ENCODE measurements at places on chromosomes 1 and 21.
A peak's percentile ranks its signal among the peaks of the same experiment; 100 is the strongest.

- DNase-seq: no peak
Measured at GRCh38 chr21:45538381-45539045, 3.7 kb downstream of the SLC19A1 start.

DNA sequence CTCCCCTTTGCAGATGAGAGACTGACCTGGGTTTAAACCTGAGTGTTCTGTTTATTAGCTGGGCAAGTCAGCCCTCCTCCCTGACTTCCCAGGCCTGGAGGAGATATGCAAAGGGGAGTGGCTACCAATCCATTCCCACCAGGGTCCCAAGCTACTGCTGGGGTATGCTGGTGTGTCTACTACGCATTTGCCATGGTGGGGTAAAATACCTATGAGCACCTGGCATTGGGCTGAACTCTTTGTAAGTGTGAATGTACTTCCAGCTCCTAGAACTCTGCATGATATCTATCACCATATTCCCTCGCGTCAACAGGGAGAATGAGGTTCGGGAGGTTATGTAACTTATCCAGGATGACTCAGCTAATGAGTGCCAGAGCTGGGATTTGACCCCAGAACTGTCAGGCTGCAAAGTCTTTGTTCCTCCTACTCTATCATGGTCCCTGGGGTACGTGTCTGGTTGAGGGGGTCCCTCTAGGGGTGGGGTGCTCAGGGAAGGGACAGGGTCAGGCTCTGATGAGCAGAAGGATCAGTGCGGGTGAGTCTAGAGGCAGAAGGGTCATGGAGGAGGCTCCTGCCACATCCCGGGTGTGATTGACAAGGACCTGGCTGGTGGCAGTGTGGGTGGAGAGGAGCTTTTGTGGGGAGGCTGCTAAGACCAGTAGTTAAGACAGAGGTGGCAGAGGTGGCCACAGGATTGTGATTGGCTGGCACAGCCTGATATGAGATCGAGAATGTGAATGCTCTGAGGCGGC, 16.7 kb downstream of the AMPD2 start:
- no peak for DNase-seq

- DNase-seq: peak; percentile 59
Measured at GRCh38 chr1:16009030-16009460, 5.0 kb downstream of the SRARP start.

- DNase-seq: peak; percentile 4
Measured at GRCh38 chr1:243421784-243422183, 165.9 kb downstream of the SDCCAG8 start.

GRCh38 chr1:76901158-76901767, 34.0 kb downstream of the ST6GALNAC5 start:
- DNase-seq: no peak

GRCh38 chr1:47215713-47216112, 16.3 kb downstream of the TAL1 start:
- no peak for DNase-seq

DNA sequence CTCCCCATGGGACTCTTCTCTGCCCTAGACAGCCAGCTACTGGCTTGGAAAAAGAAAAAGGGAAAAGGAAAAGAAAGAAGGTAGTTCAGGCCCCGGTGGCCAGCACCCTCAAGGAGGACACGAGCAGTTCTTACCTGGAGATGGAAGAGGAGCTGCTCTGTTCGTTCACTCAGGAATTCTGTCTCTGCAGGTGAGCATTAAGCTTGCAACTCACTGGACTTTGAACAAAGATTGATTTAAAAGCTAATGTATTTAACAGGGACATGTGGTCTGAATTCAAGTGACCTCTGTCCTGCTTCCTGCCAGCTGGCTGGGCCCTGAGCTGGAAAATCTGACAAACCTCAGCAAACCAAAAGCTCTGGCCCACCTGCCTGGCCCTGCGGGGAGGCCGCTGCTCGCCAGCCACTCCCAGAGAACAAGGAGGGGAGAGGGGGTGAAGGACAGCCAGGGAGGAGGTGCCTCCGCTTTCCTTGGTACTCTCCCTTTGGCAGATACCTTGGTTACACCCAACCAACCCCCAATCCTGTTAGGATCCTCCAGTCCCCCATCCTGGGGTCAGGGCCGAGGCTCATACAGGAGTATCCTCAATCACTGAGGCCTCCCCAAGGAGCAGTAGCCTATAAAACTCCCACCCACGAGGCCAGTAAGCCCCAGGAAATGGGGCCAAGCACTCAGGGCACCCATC, at the start of gene PDZK1:
PDZK1 (minus strand) TSS at position 186 of the 685 bp plus-strand sequence. CDS start 19,347 bp downstream, outside the sequence.
- DNase-seq: no peak

GRCh38 chr1:225435487-225435886, 7.6 kb upstream of the LBR start:
- no peak for DNase-seq

GRCh38 chr1:169318536-169319244, 48.9 kb downstream of the NME7 start:
- no peak for DNase-seq

GRCh38 chr1:101141376-101141775, 95.4 kb upstream of the S1PR1 start:
- no peak for DNase-seq

- no peak for DNase-seq
Measured at GRCh38 chr1:110466646-110467280, 15.8 kb downstream of the PROK1 start.

- DNase-seq: no peak
Measured at GRCh38 chr1:160779626-160780397, 16.2 kb upstream of the LY9 start.

GRCh38 chr1:208243527-208243966, 637 bp downstream of the PLXNA2 start:
- no peak for DNase-seq

- no peak for DNase-seq
Measured at GRCh38 chr1:201791051-201791778, 37.7 kb upstream of the IPO9 start.

GRCh38 chr1:239308701-239309333, 77.6 kb upstream of the CHRM3 start:
- no peak for DNase-seq

DNA sequence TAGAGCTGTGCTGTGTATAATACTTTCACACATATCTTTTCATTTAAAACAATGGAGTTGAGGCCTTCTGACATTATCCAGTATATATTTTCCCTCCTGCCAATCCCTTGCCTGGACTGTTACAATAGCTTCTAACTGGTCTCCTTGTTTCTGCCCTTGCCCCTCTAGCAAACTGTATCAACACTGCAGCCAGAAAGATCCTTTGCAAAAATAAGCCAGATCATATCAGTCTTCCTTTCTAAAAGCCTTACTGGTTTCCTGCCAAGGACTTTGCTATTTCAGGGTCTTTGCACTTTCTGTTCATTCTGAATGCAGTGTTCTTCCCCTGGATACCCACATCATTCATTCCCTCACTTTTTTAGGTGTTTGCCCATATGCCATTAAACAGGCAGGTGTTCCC, 370.1 kb downstream of the PTBP2 start:
- DNase-seq: no peak

- DNase-seq: no peak
Measured at GRCh38 chr21:39661121-39661520, 48.4 kb downstream of the B3GALT5 start.

GRCh38 chr1:1614954-1615255, 395 bp upstream of the MIB2 start:
- DNase-seq: no peak

- no peak for DNase-seq
Measured at GRCh38 chr21:30245061-30245460, 29.2 kb upstream of the CLDN8 start.

GRCh38 chr21:20882462-20883407, 115.5 kb upstream of the NCAM2 start:
- DNase-seq: no peak

- DNase-seq: no peak
Measured at GRCh38 chr1:38088366-38088765, 41.8 kb upstream of the POU3F1 start.

- DNase-seq: no peak
Measured at GRCh38 chr1:246001837-246002230, 505.2 kb downstream of the SMYD3 start.

DNA sequence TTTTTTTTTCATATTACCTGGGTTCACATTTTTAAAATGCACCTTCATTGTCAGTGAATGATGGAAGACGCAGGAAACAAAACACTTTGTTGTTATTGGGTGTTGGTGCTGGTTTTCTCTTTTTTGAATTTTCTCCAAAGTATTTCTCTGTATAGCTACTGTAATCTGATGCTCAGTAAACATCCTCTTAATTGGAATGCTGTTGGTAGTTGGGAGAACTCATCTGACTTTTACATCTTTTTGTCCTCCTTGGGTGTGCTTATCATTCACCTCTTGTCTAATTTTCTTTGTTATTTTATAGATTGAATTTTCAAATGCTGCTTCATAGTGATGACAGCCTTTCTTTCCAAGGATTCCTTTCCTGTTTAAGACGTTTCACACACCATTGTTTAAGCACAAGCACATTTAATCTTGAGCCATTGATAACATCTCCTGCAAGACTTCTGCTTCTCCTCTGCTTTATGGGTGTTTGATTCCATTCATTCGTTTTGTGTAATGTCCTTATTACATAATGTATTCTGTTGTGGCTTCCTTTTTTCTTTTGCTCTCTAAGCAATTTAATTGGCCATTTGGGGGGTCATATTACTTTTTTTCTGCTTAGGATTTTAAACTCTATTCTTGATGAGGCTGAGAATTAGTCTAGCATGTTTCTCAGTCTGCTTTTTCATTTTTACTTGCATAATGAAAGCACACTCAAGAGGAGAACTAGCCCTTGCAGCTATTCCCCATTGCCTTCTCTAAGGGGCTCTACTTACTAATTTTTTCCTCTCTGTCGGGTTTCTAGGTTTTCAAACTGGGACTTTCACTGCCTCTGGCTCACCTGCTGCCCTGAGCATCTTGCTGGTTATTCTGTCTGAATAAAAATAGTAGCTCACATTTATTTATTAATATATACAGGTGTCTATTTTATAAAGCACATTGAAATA, 42.0 kb upstream of the CD34 start:
- DNase-seq: no peak

GRCh38 chr1:116842654-116843053, 67.1 kb upstream of the PTGFRN start:
- DNase-seq: no peak

DNA sequence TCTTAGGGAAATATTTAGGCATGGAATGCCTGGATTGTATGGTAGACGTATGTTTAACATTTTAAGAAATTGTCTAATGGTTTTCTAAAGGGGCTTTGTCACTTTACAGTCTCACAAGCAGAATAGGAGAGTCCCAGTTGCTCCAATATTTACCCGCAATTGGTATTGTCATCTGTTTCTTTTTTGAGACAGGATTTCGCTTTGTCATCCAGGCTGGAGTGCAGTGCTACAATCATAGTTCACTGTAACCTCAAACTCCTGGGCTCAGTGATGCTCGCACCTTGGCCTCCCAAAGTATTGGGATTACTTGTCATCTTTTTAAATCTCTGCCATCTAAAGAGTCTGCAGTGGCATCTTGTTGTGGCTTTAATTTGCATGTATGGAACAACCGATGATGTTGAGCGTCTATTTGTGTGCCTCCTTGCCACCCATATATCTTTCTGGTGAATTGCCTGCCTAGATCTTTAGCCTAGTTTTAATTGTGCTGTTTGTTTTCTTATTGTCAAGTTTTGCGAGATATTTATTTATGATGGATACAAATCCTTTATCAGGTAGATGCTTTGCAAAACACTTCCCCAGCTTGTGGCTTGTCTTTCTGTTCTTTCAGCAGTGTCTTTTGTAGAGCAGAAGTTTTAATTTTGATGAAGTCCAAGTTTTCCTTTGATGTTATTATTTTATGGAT, 32.0 kb upstream of the EDARADD start:
- DNase-seq: no peak
